Activated CD4-positive, alpha-beta memory T cell treated with anti-CD3 and anti-CD28 coated beads, Interleukin-2, amount 10 ng/mL, durations not matched to agents 7 days and 5 days (primary cell): ENCODE measurements at places on chromosomes 6 and 20. TPM values are rescaled to one million over a fixed set of nuclear protein-coding genes. Genes with fewer than 3 reads are reported as not detected.
A peak's percentile ranks its signal among the peaks of the same experiment; 100 is the strongest.

The COL21A1 gene
- not detected for total RNA-seq

DNA sequence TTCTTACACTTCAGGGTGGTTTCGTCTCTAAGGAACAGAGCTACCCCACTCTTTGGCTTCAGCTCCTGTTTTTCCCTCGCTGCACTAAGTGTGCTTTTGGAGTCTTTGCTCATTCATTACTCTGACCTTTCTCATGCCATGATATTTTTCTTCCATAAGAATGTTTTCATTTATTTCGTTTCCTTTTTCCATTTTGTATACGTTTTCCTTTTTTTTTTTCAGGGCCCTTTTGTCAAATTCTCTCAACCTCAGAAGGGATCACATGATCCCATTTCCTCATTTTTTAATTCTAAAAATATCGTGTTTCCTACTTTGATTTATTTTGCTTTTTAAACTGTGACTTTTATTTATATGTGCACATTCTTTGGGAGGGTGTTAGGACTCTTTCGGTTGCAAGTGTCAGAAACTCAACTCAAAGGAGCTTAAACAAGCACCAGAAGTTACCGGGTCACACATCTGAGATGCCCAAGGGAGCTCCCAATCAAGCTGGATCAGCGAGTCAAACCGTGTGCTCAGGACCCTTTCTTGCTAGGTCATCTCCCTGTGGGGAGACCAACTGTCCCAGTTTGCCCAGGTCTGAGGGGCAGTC, 40.6 kb downstream of the GCNT2 start:
- no peaks in the 10 kb centered on the region for H3K27me3 ChIP-seq
- no peaks in the 10 kb centered on the region for H3K4me1 ChIP-seq
- no peak overlapping the region for H3K4me3 ChIP-seq
- no peak for DNase-seq
- H3K27ac ChIP-seq, result no peak overlapping the region

DNA sequence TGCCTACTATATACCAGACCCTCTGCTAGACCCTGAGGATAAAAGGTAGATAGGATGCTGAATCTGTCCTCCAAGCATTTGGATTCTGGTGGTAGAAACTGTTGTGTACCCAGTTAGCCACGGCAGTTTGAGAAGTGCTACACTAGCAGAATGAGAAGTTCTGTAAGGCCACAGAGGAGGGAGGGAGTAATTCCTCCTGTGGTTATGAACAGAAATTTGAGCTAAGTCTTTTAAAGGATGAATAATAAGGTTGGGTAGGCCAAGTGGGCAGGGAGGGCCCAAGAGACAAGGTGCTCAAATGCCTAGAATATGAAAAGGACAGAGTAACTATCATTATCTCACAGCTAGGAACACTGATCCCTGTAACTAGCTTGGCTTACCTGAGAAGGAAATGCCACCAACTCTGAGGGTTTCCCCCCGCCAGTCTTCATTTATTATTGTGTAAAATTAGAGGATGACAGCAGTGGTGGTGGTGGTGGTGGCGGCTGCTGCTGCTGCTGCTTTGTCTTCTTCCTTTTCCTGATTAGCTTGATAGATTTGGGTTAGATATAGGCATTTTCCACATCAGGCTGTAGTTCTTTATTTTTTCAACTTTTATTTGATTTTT, 243.3 kb downstream of the PRL start:
- no peaks in the 10 kb centered on the region for H3K27me3 ChIP-seq
- H3K4me3 ChIP-seq, result no peak overlapping the region
- no peak overlapping the region for H3K27ac ChIP-seq
- no peaks in the 10 kb centered on the region for H3K4me1 ChIP-seq
- no peaks in the 10 kb centered on the region for H3K36me3 ChIP-seq

The PRRT1 gene
- 0.28 TPM for total RNA-seq

The NDUFAF4 gene
- total RNA-seq, result 26.1 TPM

- peak overlapping the region; percentile 98 for H3K27ac ChIP-seq
- H3K27me3 ChIP-seq, result no peaks in the 10 kb centered on the region
- H3K4me1 ChIP-seq, result peaks cover 87% of the 10 kb centered on the region
- peaks cover 14% of the 10 kb centered on the region for H3K36me3 ChIP-seq
Measured at GRCh38 chr20:1660246-1660645, 2.7 kb upstream of the SIRPG start.

- H3K27ac ChIP-seq, result no peak overlapping the region
- DNase-seq, result peak; percentile 39
- H3K27me3 ChIP-seq, result peaks cover 16% of the 10 kb centered on the region
- H3K4me1 ChIP-seq, result no peaks in the 10 kb centered on the region
- no peak overlapping the region for H3K4me3 ChIP-seq
Measured at GRCh38 chr20:38680500-38681306, 43.6 kb upstream of the SLC32A1 start.

DNA sequence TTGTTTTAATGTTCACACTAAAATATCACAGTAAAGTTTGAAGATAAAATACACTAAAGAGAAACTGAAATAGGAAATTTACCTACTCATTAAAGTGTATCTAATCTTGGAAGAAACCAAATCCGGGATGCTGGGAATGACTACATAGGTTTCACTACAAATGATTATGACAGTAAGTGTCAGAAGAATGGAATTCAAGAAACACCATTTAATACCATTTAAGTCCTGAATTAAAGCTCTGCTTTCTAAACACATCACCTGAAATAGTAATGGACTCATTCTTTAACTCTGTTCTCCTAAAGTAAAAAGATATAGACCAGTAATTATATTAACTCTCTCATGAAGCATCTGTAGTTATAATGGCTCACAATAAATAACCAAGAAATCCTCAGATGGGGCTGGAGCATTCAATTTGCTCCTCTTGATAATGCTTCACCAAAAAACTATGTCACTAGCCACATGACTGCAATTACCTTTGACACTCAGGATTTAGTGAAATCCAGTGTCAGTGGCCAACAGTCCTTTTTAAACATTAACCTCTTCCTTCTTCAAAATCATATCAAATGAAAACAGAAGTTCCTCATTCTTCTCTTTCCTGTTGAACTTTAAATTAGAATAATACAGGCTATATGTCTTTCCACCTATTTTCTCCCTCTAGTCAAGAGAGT, 41.4 kb downstream of the MAP7 start:
- no peaks in the 10 kb centered on the region for H3K36me3 ChIP-seq
- no peak overlapping the region for H3K27ac ChIP-seq
- DNase-seq, result no peak
- no peak overlapping the region for H3K4me3 ChIP-seq
- H3K4me1 ChIP-seq, result peaks cover 10% of the 10 kb centered on the region
- peaks cover 2% of the 10 kb centered on the region for H3K27me3 ChIP-seq

DNA sequence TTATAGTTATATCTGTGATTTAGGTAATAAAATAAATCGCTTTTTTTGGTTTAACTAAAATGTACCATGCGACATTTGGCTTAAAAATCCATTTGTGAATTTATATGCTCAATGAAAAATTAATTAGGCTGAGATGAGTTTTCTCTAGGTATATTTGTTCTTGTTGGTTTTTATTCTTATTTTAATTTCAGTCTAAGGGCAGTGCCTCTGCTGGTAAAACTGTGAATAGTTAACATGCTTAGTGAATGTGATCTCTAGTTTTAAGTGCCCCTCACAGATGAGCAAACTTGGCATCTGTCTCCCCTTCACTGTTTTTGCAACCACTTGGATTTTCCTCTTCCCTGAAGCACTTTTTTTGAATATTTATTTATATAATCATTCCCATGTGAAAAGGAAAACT, 822.7 kb downstream of the GRIK2 start:
- no peak overlapping the region for H3K27ac ChIP-seq
- H3K27me3 ChIP-seq, result no peaks in the 10 kb centered on the region
- no peaks in the 10 kb centered on the region for H3K36me3 ChIP-seq
- no peak overlapping the region for H3K4me3 ChIP-seq

- H3K27me3 ChIP-seq, result peaks cover 3% of the 10 kb centered on the region
- DNase-seq, result no peak
- no peak overlapping the region for H3K4me3 ChIP-seq
- H3K4me1 ChIP-seq, result peaks cover 5% of the 10 kb centered on the region
- H3K36me3 ChIP-seq, result no peaks in the 10 kb centered on the region
- H3K27ac ChIP-seq, result no peak overlapping the region
Measured at GRCh38 chr6:15892369-15892768, 229.5 kb upstream of the DTNBP1 start.

DNA sequence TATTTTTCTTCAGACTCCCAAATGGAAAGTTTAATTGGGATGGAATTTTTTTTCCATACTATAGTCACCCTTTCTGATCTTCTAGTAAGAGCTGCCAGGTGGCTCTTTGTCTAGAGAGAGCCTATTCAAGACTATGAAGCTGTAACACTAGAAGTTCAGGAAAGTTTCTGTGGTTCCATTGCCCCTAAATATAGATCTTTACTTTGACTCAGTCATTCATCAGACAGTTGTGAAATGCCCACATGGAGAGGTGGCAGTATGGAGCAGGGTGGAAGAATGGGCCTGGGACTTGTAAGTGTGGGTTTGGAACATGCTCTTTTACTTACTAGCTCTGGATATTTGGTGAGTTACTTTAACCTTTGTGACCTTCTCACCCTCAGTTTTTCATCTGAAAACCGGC, 87.8 kb downstream of the CTNNBL1 start:
- H3K4me3 ChIP-seq, result no peak overlapping the region
- H3K27ac ChIP-seq, result no peak overlapping the region
- H3K36me3 ChIP-seq, result peaks cover 34% of the 10 kb centered on the region
- peaks cover 6% of the 10 kb centered on the region for H3K4me1 ChIP-seq
- no peaks in the 10 kb centered on the region for H3K27me3 ChIP-seq

DNA sequence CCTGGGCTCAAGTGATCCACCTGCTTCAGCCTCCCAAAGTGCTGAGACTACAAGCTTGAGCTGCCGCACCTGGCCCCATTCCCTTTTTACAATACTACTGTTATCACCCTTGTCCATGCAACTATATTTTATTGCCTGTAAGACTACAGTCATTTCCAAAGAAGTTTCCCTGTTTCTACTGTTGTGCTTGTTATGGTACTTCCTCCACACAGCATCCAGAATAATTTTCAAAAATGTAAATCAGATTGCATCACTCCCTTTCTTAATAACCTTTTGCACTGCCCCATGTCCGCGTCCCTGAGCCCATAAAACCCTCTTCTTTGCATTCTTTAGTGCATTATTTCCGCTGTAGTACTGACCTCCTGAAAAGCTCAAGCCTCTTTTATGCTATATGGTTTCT, 128.9 kb upstream of the AKIRIN2 start:
- no peaks in the 10 kb centered on the region for H3K36me3 ChIP-seq
- H3K27me3 ChIP-seq, result peaks cover 4% of the 10 kb centered on the region
- no peak overlapping the region for H3K27ac ChIP-seq
- no peak for DNase-seq
- no peak overlapping the region for H3K4me3 ChIP-seq
- H3K4me1 ChIP-seq, result peaks cover 14% of the 10 kb centered on the region

GRCh38 chr6:163455552-163455951, 41.0 kb downstream of the QKI start:
- peaks cover 24% of the 10 kb centered on the region for H3K36me3 ChIP-seq
- H3K27ac ChIP-seq, result no peak overlapping the region
- no peak overlapping the region for H3K4me3 ChIP-seq
- peaks cover 29% of the 10 kb centered on the region for H3K4me1 ChIP-seq
- H3K27me3 ChIP-seq, result no peaks in the 10 kb centered on the region
- DNase-seq, result no peak
